Colonic mucosa (tissue), 4 donors: ENCODE measurements at places on chromosomes 1 and 21.

DNA sequence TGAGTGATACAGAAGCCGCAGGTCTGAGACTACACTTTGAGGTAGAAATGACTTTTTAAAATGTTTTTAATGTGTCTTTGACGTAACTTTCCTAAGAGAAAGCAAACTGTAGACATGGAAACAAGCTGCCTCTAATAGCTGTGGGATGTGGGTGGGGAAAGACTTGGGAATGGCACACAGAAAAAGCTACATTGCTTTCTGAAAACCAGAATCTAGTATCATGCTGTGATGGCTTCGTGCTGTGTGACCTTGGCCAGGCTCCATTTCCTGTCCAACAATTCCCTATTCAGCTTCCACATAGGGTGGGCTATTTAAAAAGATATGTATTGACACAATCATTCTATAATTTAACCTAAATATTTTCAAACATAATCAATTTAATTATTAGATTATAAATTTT, 909.1 kb downstream of the NCAM2 start:
- DNase-seq: no peak

DNA sequence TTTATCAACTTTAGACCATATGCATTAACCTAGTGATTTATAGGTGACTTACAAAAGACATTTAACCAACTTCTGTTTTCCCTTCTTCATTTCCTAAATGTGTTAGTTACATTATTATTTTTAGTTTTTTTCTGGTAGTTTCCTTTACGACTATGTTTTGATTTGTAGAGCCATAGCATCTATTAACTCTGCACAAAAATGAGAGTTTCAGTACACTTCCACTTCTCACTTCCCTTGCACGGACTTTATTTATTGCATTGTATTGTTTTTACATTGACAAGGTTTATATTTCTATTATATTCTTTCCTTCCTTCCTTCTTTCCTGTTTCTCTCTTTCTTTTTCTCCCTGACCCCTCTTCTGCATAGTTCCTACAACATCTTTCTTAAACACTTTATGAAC, 14.7 kb downstream of the PKN2 start:
- no peak for DNase-seq

DNA sequence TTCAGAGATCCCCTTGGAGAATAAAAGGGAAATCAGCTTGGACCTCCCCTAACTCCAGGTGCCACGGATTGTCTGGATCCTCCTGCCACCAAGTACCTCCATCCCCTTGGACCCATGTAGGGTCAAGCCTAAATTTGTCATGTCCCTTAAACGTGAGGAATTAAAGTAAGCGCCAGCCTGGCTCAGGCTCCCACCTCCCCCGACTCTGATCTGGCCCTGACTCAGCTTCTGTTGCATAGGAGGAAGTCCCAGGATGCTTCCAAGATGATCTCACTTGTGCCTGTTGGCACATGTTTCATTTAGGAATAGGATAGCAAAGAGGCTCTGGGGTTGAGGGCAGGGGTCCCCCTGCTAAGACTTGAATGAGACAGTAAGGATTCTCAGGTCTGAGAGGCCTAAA, 231.9 kb upstream of the JUN start:
- DNase-seq: no peak

GRCh38 chr1:172326136-172326535, 94.3 kb upstream of the C1orf105 start:
- no peak for DNase-seq

- no peak for DNase-seq
These were observed 4.3 kb upstream of the STK40 start for GRCh38 chr1:36389999-36390398.

- no peak for DNase-seq
These were observed 135.2 kb upstream of the COA6 start for GRCh38 chr1:234238060-234238459.

GRCh38 chr1:7681401-7681800, 89.7 kb upstream of the VAMP3 start:
- no peak for DNase-seq

GRCh38 chr1:239960366-239960765, 131.3 kb upstream of the FMN2 start:
- DNase-seq: no peak

DNA sequence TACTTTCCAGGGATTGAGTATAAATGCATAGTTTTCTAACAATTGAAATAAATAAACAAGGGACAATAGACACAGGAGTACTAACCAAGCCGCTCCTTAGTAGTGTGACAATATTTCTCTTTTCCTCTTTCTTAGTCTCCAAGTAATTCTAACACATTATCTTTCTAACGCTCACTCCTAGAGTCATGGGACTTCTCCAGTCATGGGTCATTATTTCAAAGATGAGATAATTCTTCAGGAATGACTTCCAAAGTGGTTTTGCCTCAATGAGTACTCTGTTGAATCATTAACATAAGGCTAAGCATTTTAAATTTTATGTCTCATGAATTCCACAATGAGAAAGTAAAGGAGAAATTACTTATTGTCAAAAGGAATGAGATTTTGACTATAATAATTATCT, 605.8 kb upstream of the ADAMTS5 start:
- no peak for DNase-seq

- no peak for DNase-seq
These were observed 46.9 kb upstream of the GNG12 start for GRCh38 chr1:67880056-67880601.

DNA sequence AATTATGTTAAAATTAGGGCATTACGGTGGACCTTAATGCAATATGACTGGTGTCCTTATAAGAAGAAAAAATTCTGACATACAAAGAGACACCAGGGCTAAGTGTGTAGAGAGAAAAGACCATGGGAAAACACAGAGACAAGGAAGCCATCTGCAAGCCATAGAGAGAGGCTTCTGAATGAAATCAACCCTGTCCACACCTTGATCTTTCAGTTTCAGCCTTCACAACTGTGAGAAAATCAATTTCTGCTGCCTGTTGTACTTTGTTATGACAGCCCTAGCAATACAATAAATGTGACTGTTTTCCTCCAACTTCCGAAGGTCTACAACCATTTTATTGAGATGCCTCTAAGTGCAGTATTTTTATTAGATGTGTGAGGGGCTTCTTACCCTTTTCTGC, 1407.2 kb downstream of the MRPL39 start:
- no peak for DNase-seq

DNA sequence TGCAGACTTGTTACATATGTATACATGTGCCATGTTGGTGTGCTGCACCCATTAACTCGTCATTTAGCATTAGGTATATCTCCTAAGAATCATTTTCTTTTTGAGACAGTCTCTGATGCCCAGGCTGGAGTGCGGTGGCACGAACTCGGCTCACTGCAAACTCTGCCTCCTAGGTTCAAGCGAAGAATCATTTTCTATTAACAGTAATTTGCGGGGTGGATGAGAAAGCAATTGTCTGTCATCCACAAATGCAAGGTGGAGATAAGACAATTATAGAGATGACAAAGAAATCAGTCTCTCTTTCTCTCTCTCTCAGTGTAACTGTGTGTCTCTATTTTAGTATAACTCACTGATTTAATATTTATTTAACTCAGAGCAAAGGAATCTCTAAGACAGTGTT, 131.0 kb upstream of the KIAA1614 start:
- no peak for DNase-seq

GRCh38 chr1:154777781-154778180, 92.3 kb downstream of the KCNN3 start:
- DNase-seq: no peak

- no peak for DNase-seq
These were observed 48.6 kb upstream of the PTGFRN start for GRCh38 chr1:116861137-116861536.

- DNase-seq: no peak
These were observed 6.5 kb downstream of the PTP4A2 start for GRCh38 chr1:31931593-31932225.

GRCh38 chr1:24931468-24932231, 1.6 kb upstream of the RUNX3 start:
- no peak for DNase-seq

DNA sequence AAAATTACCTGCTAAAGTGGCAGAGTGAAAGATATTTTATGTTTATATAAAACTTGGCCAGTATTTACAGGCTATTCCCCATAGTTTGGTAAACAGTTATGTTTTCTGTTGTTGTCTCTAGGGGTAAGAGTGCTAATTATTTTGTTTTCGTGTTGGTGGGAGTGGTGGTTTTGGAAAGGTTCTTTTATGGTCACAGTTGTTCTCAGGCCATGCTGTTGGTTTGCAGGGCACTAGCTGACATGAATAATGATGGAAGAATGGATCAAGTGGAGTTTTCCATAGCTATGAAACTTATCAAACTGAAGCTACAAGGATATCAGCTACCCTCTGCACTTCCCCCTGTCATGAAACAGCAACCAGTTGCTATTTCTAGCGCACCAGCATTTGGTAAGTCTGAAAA, 92.5 kb downstream of the ITSN1 start:
- DNase-seq: no peak

GRCh38 chr1:206700445-206701036, 15.8 kb downstream of the MAPKAPK2 start:
- DNase-seq: no peak
